ENCODE measurements at places on chromosomes 11 and 22. TPM values are rescaled to one million over a fixed set of nuclear protein-coding genes. Genes with fewer than 3 reads are reported as not detected.

Gene OR8G5
- total RNA-seq = 0.05 TPM

Gene TMEM25
- 4.2 TPM for total RNA-seq

Gene CRYBB1
- 0.85 TPM for total RNA-seq

Gene PANX2
- total RNA-seq = 0.09 TPM

Gene LUZP2
- total RNA-seq = 0.19 TPM

Gene OR10W1
- total RNA-seq = not detected

Gene IRAG1
- 1.7 TPM for total RNA-seq

Gene ACRV1
- not detected for total RNA-seq

Gene IL10RA
- 22.7 TPM for total RNA-seq

DNA sequence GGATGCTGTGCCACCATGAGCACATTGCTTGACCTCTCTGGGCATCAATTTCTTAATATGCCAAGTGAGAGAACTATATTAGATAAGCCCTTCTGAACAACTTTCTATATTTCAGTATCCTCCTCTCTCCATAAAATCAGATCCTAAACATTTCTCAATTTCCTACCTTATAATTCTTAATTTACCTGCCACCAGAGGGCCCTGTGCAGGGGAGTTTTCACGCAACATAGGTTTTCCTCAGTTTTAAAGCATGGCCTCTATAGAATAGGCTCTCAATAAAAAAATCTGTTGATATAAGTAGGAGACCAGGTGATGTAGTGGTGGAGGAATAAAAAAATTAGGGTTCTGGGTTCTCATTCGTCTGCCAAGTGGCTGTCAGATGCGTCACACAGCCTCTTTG, 83.7 kb upstream of the DBX1 start:
- no peak for DNase-seq

DNA sequence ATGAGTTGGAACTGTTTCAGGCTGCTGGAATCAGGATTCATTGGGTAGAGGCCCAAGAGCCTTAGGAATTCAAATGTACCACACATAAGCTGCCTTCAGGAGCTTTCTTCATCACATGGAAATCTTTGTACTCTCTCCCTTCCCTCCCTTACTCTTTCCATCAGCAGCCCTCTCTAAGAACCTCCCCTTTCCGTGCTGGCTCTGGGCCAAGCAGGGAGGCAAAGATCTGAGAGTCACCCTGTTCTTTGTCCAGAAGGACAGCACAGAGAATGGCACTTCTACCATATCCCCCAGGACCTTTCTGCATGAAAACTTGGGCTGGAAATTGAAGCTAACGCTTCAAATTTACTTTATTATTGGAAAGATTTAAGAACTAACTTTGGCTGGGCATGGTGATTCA, 20.7 kb upstream of the TPBGL start:
- no peak for DNase-seq

DNA sequence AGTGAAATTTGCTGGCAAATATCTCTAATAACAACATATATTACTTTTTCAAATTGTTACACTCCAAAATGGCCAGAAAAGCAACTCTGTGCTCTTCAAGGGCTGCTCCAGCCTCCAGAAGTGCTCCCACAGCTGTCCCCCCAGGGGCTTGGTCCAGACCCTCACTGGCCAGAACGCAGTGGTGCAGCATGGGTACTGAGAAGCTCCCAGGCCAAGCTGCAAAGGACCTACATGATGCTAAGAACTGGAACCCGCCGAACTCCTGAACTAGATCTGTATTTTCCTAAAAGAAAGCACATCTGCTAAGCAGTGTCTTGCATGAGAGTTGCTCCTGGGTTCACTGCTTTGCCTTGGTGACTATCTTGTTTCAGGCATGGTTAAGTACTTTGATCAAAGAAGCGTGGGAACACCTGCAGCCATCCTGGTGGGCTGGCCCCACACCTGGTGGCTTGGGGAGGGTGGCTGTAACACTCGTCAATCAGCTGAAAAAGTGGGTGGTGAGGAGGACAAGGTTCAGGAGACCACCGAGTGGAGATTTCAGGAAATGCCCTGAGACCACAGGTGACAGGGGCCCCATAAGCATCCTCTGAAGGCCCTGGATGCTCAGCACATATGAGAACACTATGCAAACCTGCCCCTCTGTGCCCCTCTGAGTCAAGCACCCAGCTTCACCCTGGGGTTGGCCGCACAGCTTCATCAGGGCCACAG, 72.7 kb upstream of the PITPNB start:
- no peak for DNase-seq

DNA sequence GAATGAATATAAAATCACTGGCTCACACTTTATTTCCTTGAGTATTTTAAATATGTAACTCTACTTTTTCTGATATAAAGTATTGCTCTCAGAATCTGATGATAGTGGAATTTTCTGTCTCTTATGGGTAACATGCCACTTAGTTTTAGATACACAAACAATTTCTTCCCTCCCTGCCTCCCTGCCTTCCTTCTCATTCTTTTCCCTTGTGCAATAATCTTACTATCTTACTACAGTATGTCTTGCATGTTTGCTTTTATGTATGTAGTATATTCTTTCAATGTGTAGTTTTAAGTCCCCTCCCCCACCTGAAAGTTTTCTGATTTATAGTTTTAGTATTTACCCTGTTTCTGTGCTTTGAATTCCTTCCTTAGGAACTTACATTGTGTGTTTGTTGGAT, 48.4 kb downstream of the INSC start:
- no peak for DNase-seq

- no peak for DNase-seq
Measured at GRCh38 chr22:19122752-19123492, 710 bp upstream of the DGCR2 start.

- DNase-seq = no peak
Measured at GRCh38 chr11:42841556-42841955, 470.2 kb upstream of the API5 start.

DNA sequence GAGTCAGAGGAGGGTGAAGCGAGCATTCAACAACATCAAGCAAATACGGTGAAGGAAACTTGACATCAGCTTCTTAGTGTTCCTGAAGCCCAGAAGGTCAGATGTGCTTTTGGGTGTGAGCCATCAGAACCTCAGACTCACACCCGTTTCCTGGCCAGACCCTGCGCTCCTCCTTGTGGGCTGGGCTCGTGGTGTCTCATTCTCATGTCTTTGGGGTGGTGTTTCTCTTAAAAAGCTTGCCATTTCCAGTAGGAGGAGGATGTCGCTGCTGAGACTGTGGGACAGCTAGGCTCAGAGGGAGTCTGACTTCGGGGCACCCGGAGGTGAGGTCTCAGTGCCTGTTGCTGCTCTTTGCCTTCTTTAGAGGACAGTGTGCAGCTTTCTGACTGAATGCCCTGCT, 24.2 kb downstream of the PPFIBP2 start:
- DNase-seq = no peak

GRCh38 chr11:76919887-76920746, 59.4 kb downstream of the ACER3 start:
- peak; percentile 92 for DNase-seq

- no peak for DNase-seq
Measured at GRCh38 chr11:72647882-72648281, 26.3 kb downstream of the PDE2A start.

DNA sequence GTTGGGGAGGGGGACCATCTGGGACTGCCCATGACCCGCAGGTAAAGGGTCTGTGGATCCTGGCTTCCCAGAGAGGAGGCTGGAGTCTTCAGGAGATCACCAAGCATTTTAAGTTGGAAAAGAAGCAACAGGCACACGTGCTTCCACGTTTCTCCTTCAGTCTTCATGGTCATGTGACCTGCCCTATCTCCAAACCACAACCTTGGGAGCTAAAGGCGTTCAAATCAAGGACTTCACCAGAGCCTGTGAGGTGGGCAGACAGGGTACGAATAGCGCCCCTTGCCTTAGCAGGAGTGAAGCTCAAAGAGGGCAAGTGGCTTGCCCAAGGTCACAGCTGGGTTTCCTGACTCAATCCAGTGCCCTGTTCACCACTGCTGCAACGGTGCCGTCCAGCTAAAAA, 6.7 kb downstream of the TMEM184B start:
- no peak for DNase-seq

DNA sequence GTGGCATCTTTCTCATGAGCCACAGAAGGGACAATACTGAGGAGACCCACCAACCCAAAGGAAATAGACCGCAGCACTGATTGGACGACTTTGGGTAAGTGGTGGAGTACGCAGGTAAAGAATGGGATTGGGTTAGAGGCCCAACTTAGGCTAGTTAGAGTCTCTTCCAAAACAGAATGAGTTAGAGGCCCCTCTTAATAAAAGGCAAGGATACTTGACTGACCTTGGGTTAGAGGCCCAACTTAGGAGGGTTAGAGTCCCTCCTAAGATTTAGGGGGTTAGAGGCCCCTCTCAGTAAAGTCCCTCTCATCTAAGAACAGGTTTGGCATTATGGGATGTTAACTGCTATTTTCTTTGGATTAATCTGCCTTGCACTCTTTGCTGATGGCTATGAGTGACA, 24.6 kb downstream of the CCKBR start:
- DNase-seq = no peak

GRCh38 chr22:20465759-20466077, 28.1 kb upstream of the SCARF2 start:
- no peak for DNase-seq

DNA sequence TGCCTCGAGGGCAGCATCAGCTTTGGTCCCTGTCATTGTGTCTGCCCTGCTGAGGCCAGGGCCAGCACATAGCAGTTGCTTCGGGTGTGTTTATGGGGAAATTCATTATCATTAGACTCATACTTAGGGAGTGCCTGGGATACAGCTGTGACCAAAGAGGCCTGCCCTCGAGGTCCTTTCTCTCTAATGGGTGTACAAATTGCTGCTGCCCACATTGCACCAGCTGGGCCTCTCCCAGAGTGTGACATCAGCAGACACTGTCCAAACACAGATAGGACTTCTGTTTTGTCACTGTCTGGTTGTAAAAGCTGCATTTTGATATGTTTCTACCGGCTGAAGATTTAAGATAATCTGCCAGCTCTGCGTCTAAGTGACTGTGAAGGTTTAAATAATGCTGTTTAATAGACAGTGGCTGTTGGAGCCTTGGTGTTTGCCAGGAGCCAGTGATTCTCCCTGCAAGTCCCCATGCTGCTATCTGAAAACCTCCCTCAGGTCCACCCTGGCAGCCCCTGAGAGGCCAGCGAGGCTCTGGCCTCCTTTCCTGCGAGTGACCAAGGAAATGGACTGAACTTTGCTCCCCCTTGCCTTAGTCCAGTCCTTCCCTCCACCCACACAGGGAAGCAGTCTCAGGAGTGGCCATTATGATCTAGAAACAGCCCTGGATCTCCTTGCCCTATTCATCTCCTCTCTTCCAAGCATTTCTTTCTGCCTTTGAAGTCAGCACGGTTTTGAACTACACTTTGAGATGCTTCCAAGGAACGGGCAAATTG, 505.2 kb downstream of the TBC1D22A start:
- no peak for DNase-seq

- peak; percentile 26 for DNase-seq
Measured at GRCh38 chr22:30943368-30943767, 25.2 kb downstream of the MORC2 start.

DNA sequence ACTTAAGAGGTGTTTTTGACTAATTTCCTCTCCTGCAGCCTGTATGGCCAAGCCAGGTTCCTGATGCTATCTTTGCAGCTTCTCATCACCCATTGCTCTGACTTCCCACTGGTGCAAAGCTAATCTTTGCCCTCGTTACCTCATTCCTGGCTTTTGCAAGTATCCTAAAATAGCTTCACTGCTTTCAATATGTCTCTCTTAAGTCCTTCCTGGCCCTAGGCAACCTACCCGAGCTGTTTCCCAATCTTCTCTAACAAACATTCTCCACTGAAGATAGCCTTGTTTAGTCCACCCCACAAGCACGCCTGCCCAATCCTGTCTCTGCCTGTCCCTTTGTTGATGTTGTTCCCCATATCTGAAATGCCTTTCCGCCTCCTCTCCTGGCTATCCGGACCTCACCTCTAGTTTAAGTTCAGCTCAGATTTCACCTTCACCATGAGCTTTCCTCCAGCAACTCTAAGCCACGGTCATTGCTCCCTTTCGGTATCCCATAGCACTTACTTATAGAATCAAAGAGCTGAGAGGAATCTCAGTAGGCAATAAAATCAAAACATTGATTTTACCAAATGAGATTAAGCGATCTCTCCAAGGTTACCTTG, 30.1 kb upstream of the CECR2 start:
- DNase-seq = no peak

GRCh38 chr11:120182790-120183491, 27.9 kb upstream of the OAF start:
- DNase-seq = no peak

- no peak for DNase-seq
Measured at GRCh38 chr11:70862093-70862492, 390.3 kb downstream of the SHANK2 start.

DNA sequence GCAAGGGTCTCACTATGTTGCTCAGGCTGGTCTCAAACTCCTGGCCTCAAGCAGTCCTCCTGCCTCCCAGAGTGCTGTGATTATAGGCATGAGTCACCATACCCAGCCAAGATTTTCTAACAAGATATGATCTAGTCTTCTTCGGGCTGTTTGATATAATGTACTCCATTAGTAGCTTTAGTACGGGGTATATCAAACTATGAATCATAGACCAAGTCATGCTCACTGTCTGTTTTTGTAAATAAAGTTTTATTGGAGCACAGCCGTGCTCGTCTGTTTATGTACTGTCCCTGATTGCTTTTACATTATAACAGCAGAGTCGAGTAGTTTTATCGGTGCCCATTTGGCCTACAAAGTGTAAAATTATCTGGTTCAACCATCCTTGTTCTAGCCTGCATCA, 43.9 kb upstream of the GRIK4 start:
- DNase-seq = no peak

DNA sequence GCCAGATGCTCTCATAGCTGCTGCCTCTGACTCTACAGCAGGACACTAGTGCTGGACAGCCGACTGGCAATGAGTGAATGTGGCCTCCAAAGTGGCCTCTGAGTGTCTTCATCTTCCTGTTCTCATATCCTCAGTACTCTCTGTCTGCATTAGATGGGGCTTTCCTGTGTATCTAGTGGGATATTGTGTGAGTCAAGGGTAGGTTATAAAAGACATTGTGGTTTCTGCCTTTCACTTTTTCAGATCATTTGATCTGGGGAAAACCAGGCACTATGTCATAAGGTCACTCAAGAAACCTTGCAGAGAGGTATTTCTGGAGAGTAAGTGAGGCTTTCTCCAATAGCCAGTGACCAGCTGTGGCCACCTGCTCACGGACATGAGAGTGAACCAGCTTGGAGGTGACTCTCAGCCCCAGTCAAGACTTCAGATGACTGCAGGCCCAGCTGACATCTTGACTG, 333.6 kb upstream of the NCAM1 start:
- DNase-seq = no peak

GRCh38 chr11:105381941-105382340, 227.9 kb upstream of the GRIA4 start:
- no peak for DNase-seq

GRCh38 chr11:8814923-8815240, 96.1 kb upstream of the AKIP1 start:
- DNase-seq = no peak

GRCh38 chr22:50105208-50106100, 15.6 kb downstream of the MOV10L1 start:
- DNase-seq = peak; percentile 43

GRCh38 chr11:13116491-13116890, 107.4 kb downstream of the RASSF10 start:
- DNase-seq = no peak

DNA sequence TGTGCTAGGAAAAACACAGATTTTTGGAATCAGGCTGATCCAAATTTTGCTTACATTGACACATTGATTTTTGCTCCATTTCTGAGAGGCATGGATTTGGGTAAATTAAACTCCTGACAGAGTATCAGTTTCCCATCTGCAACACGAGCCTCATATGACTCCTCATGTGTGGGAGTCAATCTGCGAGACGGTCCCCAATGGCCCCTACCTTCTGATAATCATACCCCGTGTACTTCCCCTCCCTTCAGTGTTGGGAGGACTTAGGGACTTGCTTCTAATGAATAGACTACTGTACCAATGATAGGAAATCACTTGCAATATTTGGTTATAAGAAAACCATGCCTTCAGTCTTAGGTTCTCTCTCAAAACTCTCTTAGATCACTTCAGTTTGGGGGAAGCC, 302.7 kb downstream of the ETS1 start:
- DNase-seq = no peak
